Stimulated activated CD4-positive, alpha-beta T cell treated with anti-CD3 and anti-CD28 coated beads, Interleukin-1b, Interleukin-23, amount 100 ng/mL, for 48 hours (primary cell): ENCODE measurements at places on chromosomes 6 and 20.

DNA sequence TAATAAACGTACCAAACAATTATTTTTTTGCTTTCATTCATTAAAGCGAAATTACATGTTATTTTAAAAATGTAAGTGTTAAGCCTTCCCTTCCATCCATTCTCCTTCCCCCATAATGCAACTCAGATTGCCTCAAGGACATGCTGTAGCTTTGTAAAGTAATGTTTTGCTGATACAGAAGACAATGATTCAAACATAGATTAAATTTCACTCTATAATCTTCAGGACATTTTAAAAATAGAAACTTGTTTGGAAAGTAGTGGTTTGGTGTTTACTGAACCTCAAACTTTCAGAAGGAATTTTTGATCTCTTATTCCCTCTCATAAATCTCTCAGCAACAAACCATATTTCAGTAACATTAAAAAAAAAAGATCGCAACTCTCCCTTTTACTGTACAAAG, 350.9 kb upstream of the HSF2 start:
- DNase-seq, result no peak

DNA sequence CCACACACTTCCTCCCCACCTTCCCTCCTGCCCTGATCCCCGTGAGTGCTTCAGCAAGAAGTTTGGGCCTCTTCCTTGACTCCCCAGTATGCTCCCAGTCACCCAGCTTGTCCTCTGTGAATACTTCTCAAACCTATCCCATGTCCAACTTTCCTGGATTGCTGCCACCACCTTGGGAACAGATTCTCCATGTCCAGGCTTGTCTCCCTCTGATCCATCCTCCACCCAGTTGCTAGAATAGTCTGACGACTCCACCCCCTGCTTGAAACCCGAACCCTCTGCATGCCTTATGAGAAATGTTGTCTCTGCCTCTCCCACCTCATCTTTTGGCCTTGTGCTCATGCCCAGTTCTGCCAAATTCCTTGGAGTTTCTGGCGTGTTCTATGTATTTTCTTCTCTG, 108.0 kb downstream of the PPP1R14C start:
- no peak for DNase-seq

GRCh38 chr6:160273196-160273595, 14.6 kb upstream of the SLC22A2 start:
- no peak for DNase-seq

DNA sequence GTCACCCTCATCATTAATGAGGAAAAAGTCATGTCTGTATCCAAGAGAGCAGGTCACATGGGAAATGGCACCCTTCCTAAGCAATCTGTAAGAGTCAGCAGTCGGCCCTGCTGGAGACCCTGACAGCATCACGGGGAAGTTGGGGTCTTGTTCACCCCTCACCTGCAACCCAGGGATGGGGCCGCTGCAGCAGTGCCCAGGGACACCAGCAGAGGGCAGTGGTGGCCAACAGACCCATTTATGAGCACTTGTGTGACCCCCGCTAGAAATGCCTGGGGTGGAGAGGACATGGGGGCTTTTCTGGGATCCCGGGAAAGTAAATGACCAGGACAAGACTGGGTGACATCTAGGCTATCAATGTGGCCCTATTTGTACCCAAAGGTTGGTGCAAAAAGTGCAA, 35.9 kb downstream of the ANKRD60 start:
- peak; percentile 38 for DNase-seq

- no peak for DNase-seq
Measured at GRCh38 chr6:26660000-26660361, 435 bp upstream of the ZNF322 start.

DNA sequence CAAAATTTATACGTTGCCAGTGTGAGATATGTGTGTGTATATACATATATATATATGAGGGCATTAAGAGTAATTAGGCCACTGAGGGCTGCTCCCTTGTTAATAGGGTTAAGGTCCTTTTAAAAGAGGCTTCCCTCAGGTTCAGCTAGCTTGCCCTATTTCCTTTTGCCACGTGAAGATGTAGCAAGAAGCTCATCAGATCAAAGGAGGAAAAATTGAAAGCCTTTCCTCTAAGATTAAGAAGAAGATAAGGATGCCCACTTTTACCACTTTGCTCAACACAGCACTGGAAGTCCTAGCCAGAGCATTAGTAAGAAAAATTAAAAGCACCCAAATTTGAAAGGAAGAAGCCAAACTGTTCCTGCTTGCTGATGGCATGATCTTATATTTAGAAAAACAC, 33.2 kb upstream of the ISM1 start:
- no peak for DNase-seq

- no peak for DNase-seq
Measured at GRCh38 chr6:112865131-112865530, 518.0 kb downstream of the RFPL4B start.

- no peak for DNase-seq
Measured at GRCh38 chr6:31163922-31164321, 5.5 kb downstream of the TCF19 start.

- DNase-seq, result no peak
Measured at GRCh38 chr6:71902261-71902660, 15.9 kb downstream of the RIMS1 start.

- DNase-seq, result no peak
Measured at GRCh38 chr6:129488313-129488712, 221.7 kb downstream of the ARHGAP18 start.

GRCh38 chr6:87926072-87926471, 121.6 kb upstream of the SPACA1 start:
- DNase-seq, result no peak

DNA sequence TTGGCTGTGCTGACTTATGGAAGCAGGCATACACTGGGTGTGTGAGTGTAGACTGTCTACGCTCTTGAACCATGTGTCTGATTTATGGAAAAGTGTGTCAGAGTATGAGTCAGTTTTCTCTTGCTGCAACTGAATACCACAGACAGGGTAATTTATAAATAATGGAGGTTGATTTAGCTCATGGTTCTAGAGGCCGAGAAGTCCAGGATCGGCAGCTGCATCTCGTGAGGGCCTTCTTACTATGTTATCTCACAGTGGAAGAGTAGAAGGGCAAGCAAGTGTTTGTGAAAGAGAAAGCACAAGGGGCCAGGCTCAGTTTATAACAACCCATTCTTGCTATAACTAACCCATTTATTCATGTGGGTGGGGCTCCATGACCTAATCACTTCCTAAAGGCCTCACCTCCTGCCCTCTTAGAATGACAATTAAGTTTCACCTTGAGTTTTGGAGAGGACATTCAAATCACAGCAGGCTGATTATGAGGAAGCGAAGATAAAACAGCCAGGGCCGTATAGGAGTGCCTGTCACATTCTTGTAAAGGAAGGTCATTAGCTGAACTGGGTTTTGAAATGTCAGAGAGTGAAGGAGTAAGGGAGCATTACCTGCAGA, 6.7 kb downstream of the GPR31 start:
- peak; percentile 34 for DNase-seq

GRCh38 chr20:11556410-11556809, 361.3 kb upstream of the BTBD3 start:
- no peak for DNase-seq

DNA sequence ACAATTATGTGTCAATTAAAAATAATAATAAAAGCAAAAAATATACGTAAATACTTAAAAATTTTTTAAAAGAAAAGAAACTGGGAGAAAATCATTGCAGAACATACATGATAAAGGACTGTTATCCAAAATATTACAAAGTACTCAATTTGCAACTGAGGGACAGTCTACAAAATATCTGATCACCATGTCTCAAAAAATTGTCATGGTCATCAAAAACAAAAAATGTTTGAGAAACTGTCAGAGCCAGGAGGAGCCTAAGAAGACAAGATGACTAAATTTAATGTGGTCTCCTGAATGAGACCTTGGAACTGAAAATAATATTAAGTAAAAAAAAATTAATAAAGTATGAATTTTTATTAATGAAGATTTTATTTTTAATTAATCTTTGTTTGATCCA, 43.5 kb downstream of the DTNBP1 start:
- no peak for DNase-seq

DNA sequence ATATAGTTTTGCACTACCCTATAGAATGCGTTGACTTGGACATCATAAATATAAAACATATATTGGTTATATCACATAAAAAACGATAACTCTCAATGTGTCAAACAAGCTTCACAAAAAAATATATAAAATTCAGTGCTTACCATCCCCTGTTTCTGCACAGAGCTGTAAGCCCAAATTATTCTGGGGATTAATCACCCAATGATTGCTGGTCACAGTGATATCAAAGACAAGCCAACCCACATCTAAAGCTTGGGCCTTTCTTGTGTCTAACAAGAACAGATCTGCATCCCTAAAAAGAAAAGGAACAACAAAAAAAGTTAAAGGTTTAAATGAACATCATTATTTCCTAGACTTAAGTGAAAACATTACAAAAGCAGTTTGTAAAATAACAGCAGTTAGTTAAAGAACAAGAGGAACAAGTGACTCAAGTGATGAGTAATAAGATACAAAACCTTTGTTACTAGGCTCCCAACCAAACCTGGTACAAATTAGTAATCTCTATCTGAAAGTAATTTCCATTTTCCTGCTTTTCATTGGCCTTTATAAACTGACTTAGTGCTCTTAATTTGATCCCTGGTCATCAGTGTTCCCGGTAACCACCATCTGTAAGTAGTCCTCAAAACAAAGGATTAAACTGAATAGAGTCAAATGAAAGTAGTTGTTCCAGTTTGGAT, 81.1 kb downstream of the BMP5 start:
- DNase-seq, result no peak

DNA sequence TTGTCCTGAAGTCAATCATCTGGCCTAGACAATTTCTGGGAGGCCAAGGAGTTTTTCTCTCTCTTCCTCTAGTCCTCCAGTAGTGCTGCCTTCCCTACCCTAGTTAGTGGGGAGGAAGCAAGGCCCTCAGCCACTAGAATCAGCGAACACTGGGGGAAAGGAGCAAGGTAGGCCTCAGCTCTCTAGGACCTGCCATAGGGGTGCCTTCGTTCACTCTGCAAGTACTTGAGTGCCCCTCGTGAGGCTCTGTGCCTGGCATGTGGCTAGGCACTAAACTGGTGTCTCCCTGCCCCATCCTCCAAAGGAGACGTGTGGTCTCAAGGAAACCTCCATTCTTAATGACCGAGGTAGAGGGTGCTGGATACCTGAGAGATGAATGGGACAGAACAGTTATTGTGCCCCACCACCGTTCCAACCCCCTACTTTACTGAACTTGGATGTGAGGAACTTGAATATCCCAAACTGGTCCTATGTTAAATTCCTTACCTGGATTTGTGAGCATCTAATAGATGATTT, 1.1 kb downstream of the DEF6 start:
- DNase-seq, result no peak

GRCh38 chr20:51368461-51369211, 173.9 kb downstream of the NFATC2 start:
- DNase-seq, result no peak

DNA sequence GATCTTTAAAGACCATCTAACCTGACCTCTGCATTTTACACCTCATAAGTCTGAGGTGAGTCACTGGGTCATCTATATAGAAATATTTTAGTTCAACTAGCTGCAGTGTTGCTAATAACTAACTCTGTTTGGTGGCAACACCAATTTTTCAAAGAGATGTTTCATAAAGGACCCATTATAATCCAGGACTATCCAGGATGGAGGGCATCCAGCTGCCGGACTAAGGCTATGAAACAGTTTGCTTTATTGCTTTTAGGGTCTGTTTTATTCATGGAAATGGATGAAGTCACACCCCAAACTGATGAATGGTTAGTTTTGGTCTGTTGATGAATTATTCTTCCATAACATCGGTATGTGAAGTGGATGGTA, 204.2 kb upstream of the GMDS start:
- DNase-seq, result no peak

- no peak for DNase-seq
Measured at GRCh38 chr20:50534567-50534966, 24.4 kb downstream of the PTPN1 start.

DNA sequence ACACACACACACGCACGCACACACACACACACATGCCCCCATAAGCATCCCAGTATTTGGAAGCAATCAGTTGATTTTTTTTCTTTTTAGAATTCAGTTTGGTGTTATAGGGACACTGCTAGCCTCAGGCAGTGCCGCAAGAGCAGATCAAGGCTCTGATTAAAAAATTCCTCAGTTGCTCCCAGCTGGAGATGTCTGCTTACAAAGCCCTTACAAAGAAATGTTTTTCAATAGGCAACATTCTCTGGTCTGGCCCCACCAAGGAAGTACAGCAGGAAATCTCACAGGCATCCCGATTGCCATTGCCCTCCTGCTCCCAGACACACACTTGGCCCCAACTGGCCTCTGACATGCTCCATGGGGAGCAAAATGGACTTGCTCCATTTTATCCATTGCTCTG, 22.9 kb upstream of the CD83 start:
- no peak for DNase-seq
